ENCODE measurements at places on chromosomes 5 and 9. TPM values are rescaled to one million over a fixed set of nuclear protein-coding genes. Genes with fewer than 3 reads are reported as not detected.

MELK gene
- 79.5 TPM for total RNA-seq

MSANTD3 gene
- 78.3 TPM for total RNA-seq

SKIC3 gene
- total RNA-seq, result 25.9 TPM

SCGB3A2 gene
- total RNA-seq, result not detected

ASPN gene
- total RNA-seq, result not detected

All from A549 treated with DMSO at 1 μM for 4 hours (cell line).